ENCODE measurements at places on chromosomes 6 and 20.

DNA sequence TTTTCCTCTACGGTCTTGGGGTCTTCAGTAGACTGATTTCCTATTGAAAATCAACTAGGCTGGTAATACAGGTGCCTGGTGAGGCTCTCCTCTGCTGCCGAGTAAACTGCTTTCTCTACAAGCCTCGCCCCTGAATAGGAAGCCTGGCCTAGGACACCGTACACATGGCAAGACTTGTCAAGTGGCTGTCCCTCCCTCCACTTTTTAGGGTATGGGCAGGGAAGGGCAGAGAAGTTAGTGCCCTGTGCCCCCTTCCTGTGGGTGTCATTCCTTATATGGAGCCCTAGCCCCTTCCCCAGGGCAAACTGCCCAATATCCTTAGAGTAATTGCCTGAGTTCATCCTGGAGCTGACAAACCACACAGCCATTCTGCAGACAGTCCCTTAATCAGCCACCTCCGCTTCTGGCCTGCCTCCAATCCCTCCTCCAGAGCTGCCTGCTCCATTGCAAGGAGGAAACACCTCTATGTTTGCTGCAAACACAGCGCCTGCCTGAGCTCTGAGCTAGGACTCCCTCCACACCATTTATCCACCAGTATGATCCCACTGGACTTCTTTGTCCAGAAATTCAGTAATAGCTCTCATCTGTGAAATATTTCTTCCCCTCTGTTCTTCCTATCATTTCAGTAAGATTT lies 93.1 kb downstream of the CHD6 start:
- no peak for DNase-seq

- DNase-seq, result no peak
These were observed 147.5 kb downstream of the PHF3 start for GRCh38 chr6:63783096-63783495.

GRCh38 chr6:2968600-2969135 lies 2.7 kb downstream of the SERPINB6 start:
- DNase-seq, result no peak

DNA sequence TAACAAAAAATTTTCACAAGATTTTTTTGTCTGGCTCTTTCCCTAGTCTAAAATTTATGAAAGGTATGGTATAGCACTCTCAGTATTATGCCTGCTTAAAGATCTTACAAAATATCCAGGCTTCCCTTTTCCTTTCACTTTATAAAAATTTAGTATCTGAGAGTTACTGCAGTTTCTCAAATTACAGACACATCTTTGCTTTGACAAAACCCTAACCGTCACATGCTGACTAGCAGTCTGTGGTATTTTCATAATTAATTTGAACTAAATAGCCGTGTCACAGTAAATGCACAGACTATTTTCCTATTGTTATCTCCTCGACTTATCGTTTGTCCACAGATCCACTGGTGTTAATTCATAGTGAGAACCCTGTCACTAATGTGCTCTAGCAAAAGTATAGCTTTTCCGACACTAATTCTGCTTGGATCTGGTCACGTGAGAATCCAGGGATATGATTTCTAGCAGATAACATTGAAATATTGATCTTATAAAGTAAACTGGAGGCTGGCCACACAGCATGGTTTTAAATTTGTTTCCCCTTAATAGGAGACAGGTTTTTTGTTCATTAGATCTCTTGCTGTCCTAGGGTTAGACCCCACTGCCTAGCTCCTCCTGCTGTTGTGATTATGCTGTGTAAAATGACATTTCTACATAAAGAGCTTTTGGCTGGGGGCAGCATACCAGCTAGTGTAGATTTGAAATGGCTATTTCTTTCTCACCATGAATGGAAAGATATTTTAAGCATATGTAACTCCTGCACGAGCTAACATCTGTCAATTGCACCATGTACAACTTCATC lies 340.6 kb upstream of the SASH1 start:
- peak; percentile 19 for DNase-seq
